Activated CD8-positive, alpha-beta memory T cell treated with anti-CD3 and anti-CD28 coated beads for 1 hour (primary cell): ENCODE measurements at places on chromosomes 11 and 22.
A peak's percentile ranks its signal among the peaks of the same experiment; 100 is the strongest.

GRCh38 chr11:113113801-113114704 is 152.8 kb downstream of the NCAM1 start:
- DNase-seq: no peak

- no peak for DNase-seq
These were observed 18.2 kb upstream of the MOB2 start for GRCh38 chr11:1504581-1505290.

DNA sequence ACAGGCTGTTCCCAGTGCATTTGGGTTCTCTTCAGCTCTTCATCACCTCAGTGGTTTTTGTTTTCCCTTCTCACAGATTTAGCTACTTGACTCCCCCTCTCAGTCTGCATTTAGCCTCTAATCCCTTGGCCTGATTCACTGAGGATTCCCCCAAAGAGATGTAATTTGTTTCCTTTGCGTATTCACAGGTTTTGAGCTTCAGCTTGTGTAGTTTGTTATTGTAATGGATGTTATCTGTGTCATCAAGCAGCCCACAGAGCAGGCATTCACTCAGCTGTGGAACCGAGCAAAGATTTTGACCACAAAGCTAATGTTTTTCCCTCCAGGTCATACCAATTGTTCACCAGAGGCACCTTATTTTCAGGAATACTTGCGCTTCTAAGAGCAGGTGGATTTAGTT is 6.4 kb upstream of the ME3 start:
- no peak for DNase-seq

DNA sequence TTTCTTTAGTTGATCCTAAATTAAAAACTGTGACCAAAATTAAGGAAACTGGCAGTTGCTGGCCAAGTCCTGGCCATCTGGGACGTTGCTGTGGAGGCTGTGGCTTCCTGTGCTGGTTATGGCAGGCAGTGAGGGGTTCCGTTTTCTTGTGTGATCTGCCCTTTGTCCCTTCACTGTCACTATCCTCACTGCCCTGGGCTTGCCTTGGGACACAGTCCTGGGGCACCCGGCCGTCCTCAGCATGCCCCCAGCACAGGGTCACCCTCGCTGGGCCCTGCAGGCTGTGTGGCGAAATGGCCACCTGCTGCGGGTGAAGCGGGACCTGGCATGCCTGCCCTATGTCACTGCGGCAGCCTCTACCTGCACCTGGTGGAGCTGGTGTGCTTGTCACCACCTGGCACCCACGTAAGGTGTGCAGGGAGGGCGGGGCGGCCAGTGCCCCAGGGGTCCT is 52.5 kb upstream of the SLC22A12 start:
- DNase-seq: no peak

DNA sequence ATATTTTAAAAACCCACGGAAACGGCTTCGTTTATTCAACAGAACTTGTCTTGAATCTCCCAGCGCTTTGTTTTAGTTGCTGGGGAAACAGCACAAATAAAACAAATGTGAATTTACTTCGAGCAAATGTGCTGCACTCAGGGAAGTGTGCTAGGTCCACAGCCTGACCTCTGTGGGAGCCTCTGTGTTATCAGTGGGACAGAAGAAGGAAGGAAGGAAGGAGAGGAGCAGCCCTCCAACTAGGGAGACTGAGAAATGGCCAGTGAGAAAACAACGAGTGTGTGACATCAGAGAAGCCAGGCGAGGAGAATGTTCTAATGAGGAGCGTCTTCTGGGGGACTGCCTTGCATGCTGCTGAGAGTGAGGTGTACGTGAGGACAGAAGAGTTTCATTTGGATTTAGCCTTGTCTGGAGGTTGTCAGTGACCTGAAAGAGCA is 42.7 kb downstream of the PPP6R3 start:
- no peak for DNase-seq

- DNase-seq: peak; percentile 62
These were observed 1.7 kb upstream of the TYMP start for GRCh38 chr22:50531546-50531961.

GRCh38 chr11:26194881-26195280 is 137.0 kb upstream of the ANO3 start:
- DNase-seq: no peak

GRCh38 chr11:57456960-57457642 is 3.2 kb upstream of the RTN4RL2 start:
- DNase-seq: peak; percentile 54

GRCh38 chr22:45878051-45878781 is 98.7 kb downstream of the WNT7B start:
- no peak for DNase-seq

DNA sequence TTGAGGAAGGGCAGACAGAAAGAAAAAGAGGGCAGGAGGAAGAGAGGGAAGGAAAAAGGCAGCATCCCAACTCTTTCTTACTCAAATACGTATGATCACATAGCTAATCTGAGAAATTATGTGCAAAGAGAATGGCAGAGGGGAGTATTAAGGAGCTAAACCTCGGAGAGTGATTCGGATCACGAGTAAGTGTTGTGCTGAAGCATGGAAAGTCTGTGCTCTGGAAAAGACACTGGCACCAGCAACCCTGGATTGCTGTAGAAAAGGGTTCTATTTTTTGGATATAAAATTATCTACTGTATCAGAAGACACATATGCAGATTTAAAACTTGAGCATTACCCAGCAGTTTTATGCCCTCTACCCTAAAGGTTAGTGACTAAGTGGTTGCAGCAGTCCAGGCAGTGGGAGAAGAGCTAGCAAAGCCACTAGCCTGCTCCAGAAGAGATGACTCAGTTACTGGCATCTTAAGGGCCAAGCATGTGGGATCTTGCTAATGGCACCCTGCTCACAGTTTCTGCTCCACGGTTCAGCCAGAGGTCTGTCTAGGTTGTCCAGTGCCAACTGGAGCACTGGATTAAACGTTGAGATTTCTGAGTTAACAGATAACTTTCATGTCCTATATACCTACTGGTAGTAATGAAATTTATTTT is 151.7 kb downstream of the SWAP70 start:
- no peak for DNase-seq

- no peak for DNase-seq
These were observed 40.2 kb downstream of the PDE2A start for GRCh38 chr11:72634016-72634415.

- no peak for DNase-seq
These were observed 81.4 kb downstream of the KCNQ1 start for GRCh38 chr11:2525941-2526807.

DNA sequence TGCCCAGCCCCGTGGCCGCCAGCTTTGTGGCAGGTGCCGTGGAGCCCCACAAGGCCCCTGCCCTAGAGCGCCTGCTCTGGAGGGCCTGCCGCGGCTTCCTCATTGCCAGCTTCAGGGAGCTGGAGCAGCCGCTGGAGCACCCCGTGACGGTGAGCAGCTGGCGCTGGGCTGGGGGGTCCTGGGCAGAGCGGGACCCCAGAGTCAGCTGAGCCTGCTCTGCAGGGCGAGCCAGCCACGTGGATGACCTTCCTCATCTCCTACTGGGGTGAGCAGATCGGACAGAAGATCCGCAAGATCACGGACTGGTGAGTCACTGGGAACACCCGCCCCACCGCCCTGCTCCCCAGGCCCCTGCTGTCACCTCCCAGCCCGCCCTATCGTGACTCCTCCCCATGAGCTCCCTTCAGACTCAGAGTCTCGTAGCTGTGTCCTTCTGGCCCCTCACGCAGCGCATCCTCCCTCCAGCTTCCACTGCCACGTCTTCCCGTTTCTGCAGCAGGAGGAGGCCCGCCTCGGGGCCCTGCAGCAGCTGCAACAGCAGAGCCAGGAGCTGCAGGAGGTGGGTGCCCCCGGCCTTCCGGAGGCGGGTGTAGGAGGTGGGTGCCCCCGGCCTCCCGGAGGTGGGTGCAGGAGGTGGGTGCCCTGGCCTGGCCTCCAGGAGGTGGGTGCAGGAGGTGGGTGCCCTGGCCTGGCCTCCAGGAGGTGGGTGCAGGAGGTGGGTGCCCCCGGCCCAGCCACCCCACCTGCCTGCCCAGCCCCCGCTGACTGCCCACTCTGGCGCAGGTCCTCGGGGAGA is 4.7 kb downstream of the TCIRG1 start:
- no peak for DNase-seq

GRCh38 chr11:13286279-13286821 is 8.8 kb downstream of the BMAL1 start:
- DNase-seq: no peak

DNA sequence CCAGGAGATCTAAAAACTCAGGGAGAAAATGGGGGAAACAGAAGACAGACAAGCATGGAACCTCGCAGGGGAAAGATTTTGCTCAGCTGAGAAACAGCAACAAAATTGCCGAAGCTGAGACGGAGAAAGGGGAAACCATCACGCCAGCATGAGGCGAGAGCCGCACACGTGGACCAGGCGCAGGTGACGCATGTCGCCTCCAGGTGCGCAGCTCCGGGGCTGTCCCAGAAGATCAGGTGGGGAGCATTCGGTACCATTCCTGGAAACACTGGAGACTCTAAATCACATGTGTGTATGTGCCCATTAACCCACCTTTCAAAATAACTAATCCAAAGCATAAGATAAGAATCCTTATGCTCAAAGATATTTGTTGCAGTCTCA is 121.7 kb downstream of the BRD1 start:
- DNase-seq: no peak

GRCh38 chr11:134502153-134502550 is 90.1 kb upstream of the B3GAT1 start:
- no peak for DNase-seq
